ENCODE measurements at places on chromosomes 4 and X. TPM values are rescaled to one million over a fixed set of nuclear protein-coding genes. Genes with fewer than 3 reads are reported as not detected.

DNA sequence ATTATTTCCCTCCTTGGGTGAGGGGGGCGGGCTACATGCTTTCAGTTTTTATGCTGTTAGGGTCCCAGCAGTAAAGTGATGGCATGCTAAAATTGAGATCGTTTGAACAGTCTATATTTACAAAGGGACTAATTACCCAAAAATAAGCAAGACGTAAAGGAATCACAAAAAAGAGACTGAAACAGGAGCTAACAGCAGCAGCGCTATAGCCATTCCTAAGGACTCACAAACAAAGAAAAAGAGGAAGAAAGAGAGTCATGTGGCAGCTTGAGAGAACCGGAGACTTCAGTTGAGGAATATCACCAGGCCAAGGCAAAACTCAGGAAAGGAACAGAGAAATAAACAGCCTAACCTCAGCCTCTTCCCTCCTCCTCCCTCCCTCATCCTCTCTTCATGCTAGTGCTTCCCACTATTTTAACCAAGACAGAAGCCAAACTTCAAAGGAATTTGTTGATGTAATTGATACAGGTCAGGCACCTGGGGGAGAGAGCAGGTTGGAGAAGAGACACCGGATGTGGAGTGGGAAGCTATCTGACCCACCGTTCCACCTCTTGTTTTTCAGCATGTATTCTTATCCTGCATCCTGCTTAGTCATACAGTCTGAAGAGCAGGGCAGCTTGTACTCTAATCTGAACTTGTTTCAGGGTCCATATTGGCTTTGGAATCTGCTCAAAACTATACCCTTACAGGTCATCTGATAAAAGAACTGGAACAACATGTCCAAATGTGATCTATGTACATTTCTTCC is 383.7 kb downstream of the NAF1 start:
- H3K4me3 ChIP-seq: no peak overlapping the region
- no peaks in the 10 kb centered on the region for H3K4me1 ChIP-seq
- no peak overlapping the region for H3K27ac ChIP-seq
- no peaks in the 10 kb centered on the region for H3K36me3 ChIP-seq
- no peak for DNase-seq

DNA sequence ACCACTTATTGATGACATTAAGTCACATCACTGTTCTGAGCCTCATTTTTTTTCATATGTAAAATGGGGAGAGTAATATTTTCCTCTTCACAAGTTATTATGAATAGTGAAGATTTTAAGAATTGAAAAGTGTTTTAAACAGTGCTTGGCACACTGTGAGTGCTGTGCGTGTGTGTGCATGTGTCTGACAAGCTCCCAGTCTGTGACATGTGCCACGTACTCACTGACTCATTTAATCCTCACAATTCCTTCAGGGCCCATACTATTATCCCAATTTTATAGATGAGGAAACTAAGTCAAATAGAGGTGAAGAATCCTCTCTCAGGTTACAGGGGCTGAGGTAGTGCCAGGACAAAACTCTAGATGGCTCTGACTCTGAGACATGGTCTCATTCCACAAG is 114.1 kb upstream of the NWD2 start:
- no peaks in the 10 kb centered on the region for H3K4me1 ChIP-seq
- no peak overlapping the region for H3K4me3 ChIP-seq
- DNase-seq: no peak
- H3K27ac ChIP-seq: no peak overlapping the region

GRCh38 chr4:102429553-102429952 is 71.6 kb upstream of the NFKB1 start:
- H3K4me1 ChIP-seq: peaks cover 22% of the 10 kb centered on the region
- H3K36me3 ChIP-seq: peaks cover 10% of the 10 kb centered on the region
- H3K4me3 ChIP-seq: peak overlapping the region; percentile 5
- DNase-seq: no peak
- H3K27me3 ChIP-seq: peaks cover 1% of the 10 kb centered on the region

- no peak for DNase-seq
- no peak overlapping the region for H3K4me3 ChIP-seq
- H3K27ac ChIP-seq: no peak overlapping the region
Observed at GRCh38 chrX:44400588-44400987, 57.1 kb upstream of the EFHC2 start.

DNA sequence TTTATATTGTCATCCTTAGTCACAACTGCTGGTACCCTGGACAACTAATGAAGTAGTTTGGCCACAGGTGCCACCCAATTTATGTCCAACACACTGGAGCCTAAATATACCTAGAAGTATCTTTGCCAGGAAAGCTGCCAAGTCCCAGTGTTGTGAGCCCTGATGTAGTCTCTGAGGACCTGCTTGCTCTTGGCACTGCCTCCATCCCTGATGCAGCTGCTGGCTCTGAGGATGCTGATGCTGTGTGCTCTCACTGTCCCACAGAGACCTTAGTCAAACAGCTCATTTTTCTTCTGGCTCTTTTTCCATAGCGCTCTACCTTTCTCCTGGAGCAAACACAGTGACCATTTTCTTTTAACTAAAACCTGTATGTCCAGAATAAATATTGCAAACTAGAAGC is 1535.4 kb upstream of the ADGRL3 start:
- H3K4me1 ChIP-seq: no peaks in the 10 kb centered on the region
- H3K27ac ChIP-seq: no peak overlapping the region
- no peaks in the 10 kb centered on the region for H3K36me3 ChIP-seq
- no peak overlapping the region for H3K4me3 ChIP-seq
- H3K27me3 ChIP-seq: no peaks in the 10 kb centered on the region
- no peak for DNase-seq

DNA sequence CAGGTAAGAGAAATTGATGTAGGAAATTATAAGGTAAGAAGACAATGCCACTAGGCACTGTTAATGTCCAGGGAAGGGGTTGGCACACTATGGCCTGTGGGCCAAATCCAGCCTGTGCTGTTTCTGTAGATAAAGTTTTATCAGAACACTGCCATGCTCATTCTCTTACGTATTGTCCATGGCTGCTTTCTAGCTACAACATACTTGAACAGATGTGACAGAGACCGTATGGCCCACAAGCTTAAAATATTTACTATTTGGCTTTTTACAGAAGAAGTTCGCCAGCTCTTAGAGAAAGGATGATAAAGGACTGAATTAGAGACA is 168.0 kb downstream of the CDS1 start:
- no peak for DNase-seq
- peaks cover 5% of the 10 kb centered on the region for H3K27me3 ChIP-seq
- H3K27ac ChIP-seq: no peak overlapping the region
- no peaks in the 10 kb centered on the region for H3K36me3 ChIP-seq
- H3K4me1 ChIP-seq: no peaks in the 10 kb centered on the region

The STPG2 gene
- not detected for total RNA-seq

The ELF2 gene
- 44.5 TPM for total RNA-seq

- no peaks in the 10 kb centered on the region for H3K4me1 ChIP-seq
- H3K27ac ChIP-seq: no peak overlapping the region
- H3K36me3 ChIP-seq: no peaks in the 10 kb centered on the region
- H3K27me3 ChIP-seq: no peaks in the 10 kb centered on the region
- H3K4me3 ChIP-seq: no peak overlapping the region
- DNase-seq: no peak
Observed at GRCh38 chr4:5101571-5101970, 50.3 kb downstream of the STK32B start.

DNA sequence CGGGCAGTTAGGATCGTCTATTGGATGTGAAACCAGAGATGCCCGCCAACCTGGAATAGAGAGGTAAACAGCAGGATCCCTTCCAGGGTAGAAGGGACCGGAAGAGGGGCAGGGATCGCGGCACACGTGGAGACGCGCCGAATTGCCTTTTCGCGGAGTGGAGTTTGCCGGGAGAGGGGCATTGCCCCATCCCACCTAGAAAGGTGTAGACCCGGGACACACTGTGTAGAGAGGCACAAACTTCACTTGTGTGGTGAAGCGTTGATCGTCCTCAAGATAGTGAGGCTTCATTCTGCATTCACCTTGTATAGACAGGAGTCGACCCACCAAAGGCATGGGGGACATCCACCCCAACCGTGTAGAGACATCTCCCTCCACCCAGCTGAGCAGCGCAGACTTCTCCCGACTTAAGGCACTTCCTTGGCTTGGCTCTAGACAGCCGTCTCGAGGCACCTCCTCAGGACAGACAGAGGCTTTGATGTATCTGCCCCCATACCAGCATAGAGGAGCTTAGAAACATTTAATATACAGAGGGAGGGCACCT is 410 bp downstream of the GNL3L start:
- DNase-seq: peak; percentile 8
- peaks cover 36% of the 10 kb centered on the region for H3K4me1 ChIP-seq
- peak overlapping the region; percentile 93 for H3K4me3 ChIP-seq
- no peaks in the 10 kb centered on the region for H3K27me3 ChIP-seq
- peak overlapping the region; percentile 97 for H3K27ac ChIP-seq

GRCh38 chr4:6892190-6892908 is 17.3 kb upstream of the TBC1D14 start:
- H3K27me3 ChIP-seq: no peaks in the 10 kb centered on the region
- peak overlapping the region; percentile 17 for H3K4me3 ChIP-seq
- H3K36me3 ChIP-seq: peaks cover 10% of the 10 kb centered on the region
- H3K27ac ChIP-seq: peak overlapping the region; percentile 83
- peaks cover 38% of the 10 kb centered on the region for H3K4me1 ChIP-seq
- DNase-seq: peak; percentile 55

The CFI gene
- not detected for total RNA-seq

- no peak overlapping the region for H3K4me3 ChIP-seq
- no peak overlapping the region for H3K27ac ChIP-seq
- H3K36me3 ChIP-seq: no peaks in the 10 kb centered on the region
- no peak for DNase-seq
Observed at GRCh38 chr4:85807247-85807950, 332.4 kb downstream of the ARHGAP24 start.

DNA sequence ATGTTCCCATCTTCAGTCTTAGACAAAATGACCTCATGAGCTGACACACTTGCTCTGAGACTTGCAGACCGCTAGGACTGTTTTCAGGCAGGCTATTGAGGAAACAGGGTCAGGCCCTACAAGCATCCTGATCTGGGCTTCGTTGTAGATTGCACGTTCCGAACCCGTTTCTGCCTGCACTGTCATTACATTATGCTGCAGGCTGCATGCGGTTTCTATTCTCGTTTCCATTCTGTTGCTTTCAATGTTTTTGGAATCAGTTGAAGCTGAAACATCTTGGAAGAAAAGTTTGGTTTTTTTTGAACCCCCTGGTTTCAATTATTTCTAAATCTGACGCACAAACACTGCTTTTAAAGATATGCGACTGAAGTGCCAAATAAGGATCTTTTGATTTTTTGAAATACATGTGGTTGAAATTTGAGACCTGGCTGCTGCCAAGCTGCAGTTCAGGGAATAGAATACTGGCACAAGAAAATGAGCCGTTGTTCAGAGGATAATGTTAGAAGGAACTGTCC is 716.1 kb upstream of the INTU start:
- H3K4me3 ChIP-seq: no peak overlapping the region
- H3K36me3 ChIP-seq: no peaks in the 10 kb centered on the region
- no peaks in the 10 kb centered on the region for H3K27me3 ChIP-seq
- no peaks in the 10 kb centered on the region for H3K4me1 ChIP-seq
- no peak overlapping the region for H3K27ac ChIP-seq
- no peak for DNase-seq

DNA sequence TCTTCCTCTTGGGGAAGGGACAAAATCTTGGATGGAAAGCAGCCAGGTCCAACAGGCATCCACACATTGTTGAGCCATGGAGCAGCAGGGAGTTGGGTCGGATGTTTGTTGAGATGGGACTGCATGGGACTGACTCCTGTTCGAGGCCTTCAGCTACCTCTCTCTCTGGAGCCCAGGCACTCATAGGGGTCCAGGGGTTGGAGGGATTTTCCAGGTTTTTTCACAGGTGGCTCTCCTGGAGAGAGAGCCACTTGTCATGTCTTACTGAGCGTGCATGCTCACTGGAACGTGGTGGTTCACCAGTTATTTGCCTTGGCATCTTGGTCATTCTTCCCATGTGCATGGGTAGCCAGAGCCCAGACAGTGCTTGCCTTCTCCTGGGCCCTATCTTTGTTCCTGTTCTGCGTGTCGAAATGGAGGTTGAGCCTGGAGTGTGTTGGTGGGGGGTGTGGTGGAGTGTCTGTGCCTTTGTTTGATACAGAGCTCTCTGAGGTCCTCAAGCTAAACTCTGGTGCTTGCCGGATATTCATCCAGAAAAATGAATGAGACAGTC is 60.6 kb downstream of the NBDY start:
- peaks cover 59% of the 10 kb centered on the region for H3K4me1 ChIP-seq
- H3K36me3 ChIP-seq: peaks cover 13% of the 10 kb centered on the region
- no peak for DNase-seq
- H3K27me3 ChIP-seq: no peaks in the 10 kb centered on the region
- H3K4me3 ChIP-seq: no peak overlapping the region
- H3K27ac ChIP-seq: peak overlapping the region; percentile 41

The TLR7 gene
- 0.10 TPM for total RNA-seq
